ENCODE measurements at places on chromosomes 1 and 21.

- peak; percentile 17 for DNase-seq
Measured at GRCh38 chr1:98316286-98316905, 345.1 kb upstream of the SNX7 start.

DNA sequence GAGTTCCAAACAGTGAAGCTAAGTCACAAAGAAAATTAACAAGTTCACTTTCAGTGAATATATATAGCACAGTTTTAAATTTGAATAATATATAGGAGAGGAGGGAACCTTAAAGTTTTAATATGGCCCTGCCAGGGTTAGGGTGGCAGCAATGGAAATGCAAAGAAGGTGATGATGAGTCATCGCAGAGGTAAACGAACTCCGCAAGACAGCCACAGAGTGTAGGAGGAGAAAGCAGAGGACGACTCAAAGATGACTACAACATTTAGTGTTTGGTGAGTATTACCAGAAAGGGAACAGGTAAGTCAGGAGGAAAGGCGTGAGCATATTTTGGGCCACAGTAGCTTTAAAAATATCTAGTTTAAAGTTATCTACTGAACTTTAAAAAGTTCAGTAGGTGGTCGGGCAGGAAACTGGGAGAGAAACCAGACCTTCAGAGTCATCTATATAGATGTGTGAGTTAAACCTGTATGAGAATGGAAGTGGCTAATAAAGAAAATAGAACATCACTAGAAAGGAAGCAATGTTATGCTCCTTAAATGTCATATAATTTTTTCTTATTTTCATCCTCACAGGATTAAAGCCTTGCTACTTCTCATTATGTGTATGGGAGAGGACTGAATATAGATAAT is 75.7 kb downstream of the UCHL5 start:
- DNase-seq, result no peak

DNA sequence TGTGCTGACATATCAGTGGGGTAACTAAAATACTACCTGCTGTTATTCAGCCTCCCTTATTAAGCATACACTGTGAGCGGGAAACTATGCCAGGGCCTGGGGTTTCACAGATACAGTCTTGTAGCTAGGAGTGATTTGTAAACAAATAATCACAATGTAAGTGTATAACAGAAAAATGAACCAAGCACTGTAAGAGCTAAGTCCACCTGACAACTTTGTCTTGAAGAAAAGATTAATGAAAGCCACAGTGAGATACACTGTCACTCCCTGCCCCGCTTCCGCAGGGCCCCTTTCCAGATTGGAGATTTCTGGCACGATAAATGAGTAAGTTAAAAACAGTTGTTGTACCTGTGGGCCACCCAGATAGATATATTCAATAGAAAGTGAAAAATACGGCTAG is 4.8 kb downstream of the RCAN3 start:
- DNase-seq, result no peak

- no peak for DNase-seq
Measured at GRCh38 chr1:211616965-211617297, 38.0 kb upstream of the SLC30A1 start.

- DNase-seq, result peak; percentile 8
Measured at GRCh38 chr1:177567393-177567792, 396.6 kb downstream of the BRINP2 start.

- DNase-seq, result peak; percentile 47
Measured at GRCh38 chr21:37220433-37220980, 46.6 kb downstream of the VPS26C start.

DNA sequence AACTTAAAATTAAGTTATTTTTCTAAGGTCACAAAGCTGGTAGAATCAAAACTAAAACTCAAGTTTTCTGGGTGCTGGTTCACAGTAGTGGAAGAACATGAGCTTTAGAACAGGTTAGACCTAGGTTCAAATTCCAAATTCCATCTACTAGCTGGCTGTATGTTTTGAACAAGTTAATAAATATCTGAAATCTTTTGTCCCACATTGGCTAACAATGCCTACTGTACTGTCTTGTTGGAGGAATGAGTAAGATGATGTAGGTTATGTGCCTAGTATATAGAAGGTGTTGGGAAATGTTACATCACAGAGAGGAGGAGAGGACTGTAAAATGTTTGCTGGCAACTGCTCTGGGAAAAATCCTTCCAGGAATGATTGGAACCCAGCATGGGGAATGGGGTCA is 14.0 kb upstream of the CD247 start:
- no peak for DNase-seq

GRCh38 chr1:66206563-66207144 is 327.3 kb upstream of the SGIP1 start:
- DNase-seq, result no peak

DNA sequence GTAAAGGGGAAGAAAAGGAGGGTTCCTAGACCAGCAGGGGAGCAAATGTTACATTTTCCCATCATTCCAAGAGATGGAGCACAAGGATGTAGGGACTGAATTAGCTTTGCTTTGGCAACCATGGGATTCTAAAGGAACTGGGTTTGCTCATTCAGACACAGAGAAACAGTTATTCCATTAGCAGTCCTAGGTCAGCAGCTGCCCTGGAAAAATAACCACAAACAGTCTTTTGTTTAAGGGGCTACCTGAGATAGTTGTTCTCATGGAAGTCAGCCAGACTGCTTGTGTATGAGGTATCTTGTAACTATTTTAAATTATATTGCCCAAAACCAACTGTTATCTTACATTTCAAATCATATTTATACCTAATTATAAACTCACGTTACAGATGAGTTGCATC is 58.4 kb upstream of the VCAM1 start:
- no peak for DNase-seq

DNA sequence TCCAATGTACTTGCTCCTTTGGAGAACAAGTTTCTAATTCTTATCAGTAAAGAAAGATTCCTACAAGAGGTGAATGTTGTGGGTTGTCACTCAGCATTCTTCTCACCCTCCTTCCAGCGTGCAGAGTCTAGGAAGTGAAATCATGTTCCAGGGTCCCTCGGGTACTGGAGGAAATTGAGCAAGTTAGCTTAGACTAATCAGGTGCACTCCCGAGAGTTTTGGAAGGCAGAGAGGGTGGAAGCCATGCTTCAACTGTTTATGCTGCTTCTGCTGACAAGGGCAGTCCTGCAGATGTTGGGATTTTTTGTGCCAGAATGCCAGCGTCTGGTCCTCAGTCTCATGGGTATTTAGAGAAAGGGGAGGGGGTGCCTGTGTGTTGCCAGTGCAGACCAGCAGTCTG is 5.3 kb upstream of the C1orf115 start:
- no peak for DNase-seq

DNA sequence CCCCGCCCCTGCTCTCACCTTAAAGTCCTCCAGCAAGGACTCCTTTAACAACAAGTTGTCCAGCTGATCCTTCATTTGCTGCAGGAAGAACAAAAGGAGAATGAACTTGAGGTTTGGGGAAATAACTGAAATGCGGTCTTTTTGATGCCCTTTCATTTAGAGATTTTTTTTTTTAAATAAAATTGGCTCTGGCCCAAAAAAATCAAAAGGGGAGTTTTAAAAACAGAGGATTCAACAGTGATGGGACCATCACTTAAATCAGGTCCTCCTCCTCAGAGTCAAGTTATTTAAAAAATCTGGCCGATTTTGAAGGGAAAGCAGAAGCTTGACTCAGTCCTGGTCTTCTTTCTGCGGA is 742 bp downstream of the IL19 start:
- no peak for DNase-seq

DNA sequence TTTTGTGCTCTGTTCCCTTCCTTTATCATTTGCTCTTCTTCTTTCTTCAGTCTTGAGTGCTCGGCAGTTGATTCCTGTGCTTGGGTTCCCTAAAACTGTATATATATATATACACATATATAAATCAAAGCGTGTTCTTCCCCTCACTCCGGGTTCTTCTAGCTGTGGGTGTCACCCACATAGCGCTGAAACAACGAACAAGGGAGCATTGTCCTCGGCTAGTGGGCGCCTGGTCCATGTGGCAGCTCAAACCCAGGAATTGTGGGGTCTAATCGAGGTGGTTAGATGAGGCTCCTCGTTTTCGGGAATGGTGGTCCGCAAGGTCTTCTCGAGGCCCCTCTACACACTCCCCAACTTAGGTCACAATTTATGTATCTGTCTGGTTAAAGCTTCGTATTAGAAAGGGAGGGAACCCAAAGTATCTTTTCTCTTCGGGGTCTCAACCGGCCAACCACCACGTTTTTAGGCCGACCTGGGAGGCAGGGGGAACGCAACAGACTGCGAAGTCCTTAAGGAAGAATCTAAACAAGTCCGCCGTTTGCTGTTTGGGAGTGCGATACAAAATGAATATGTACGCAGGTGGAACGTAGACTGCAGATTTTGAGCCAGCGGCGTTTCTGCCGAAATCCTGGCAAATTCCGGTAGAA is 504 bp upstream of the SDHC start:
- no peak for DNase-seq

- DNase-seq, result no peak
Measured at GRCh38 chr1:203306965-203307541, 1.7 kb downstream of the BTG2 start.

DNA sequence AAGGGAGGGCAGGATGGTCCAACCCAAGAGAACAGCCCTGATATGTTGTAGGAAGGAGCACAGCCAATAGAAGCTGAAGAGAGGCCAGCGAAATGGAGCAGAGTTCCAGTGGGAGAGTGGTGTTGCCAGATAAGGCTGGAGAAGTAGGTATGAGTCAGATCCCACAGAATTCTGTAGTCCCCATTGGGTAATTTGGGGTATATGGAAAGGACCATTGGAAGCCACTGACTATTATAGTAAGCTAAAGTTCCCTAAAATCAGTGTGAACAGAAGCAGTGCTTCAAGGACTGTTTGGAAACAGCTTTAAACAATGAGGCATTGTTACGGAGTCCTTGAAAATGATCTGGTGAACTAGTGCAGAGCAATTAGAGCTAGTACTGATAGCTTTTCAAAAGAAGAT is 63.0 kb downstream of the DISP1 start:
- DNase-seq, result no peak

DNA sequence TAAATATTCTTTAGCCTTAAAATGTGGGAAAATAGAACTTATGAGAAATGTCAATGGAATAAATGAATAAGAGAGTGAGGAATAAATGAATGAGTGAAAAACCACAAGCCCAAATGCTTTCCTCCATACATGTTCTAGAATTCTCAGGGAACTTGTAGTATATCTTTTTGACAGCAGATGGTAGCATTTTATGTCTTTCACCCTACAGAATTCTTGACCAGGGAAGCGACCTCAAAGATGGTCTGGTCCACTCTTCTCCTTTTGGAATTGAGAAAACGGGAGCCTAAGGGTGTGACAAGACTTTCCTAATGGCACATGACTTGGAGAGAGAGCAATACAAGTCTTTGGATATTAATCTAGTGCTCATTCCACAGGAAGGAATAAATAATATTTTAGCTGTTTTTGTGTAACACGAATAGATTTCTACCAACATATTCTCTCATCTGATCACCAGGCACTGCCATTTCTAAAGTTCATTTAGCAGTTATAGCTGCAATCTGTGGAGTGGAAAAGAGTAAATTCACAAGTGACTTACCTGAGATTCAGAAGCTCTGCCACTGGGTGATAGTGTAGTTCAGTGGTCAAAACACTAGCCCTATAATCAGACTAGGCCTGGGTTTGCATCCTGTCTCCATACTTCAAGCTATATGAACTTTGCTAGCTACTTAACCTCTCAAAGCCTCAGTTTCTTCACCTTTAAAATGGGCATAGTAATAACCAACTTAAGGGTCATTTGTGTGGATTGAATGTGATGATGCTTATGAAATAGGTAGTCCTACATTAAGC is 15.0 kb upstream of the F5 start:
- DNase-seq, result peak; percentile 16

- no peak for DNase-seq
Measured at GRCh38 chr1:89657886-89658285, 25.0 kb downstream of the LRRC8C start.

- no peak for DNase-seq
Measured at GRCh38 chr1:91792489-91793071, 93.4 kb downstream of the TGFBR3 start.

DNA sequence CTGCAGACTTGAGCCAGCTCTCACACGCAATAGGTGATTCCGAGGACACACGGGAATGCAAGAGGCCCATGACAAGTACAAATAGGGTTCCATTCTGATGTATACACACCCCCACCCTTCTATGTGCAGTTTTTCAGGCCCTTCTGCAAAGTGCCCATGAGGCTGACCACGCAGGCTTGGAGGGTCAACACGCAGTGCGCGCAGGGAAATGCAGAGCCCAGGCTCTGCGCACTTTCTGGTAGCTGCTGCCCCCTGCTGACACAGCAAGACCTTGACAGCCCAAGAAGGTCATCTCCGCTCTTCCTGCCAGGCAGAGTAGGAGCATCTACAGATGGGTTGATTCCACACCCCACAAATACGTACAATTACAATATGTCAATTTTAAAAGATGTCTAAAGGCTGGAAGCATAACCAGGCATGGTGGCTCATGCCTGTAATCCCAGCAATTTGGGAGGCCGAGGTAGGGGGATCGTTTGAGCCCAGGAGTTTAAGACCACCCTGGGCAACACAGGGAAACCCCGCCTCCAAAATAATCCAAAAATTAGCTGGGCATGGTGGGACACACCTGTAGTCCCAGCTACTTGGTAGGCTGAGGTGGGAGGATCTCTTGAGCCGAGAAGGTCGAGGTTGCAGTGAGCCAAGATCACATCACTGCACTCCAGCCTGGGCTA is 18.5 kb downstream of the SH3BP5L start:
- DNase-seq, result peak; percentile 46
